ENCODE measurements at places on chromosomes 3 and 15.
A peak's percentile ranks its signal among the peaks of the same experiment; 100 is the strongest.

DNA sequence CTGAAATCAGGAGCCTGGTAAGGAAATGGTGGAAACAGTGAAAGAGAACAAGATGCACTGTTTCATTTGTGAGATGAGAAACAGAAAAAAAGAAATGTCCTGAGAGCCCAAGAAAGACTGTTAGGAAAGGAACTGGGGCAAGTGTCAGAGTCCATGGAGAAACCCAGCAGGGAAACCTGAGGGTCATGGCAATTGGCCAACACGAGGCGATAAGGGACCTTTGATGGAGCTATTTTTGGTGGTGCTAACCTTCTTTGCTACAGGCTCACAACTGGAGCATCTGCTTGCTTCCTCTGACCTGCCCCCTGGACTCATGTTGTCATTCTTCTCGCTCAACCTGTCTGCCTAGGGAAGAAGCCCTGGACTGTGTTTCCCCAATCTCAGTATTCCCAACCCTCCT is 4.2 kb upstream of the TMEM41A start:
- no peak for DNase-seq

DNA sequence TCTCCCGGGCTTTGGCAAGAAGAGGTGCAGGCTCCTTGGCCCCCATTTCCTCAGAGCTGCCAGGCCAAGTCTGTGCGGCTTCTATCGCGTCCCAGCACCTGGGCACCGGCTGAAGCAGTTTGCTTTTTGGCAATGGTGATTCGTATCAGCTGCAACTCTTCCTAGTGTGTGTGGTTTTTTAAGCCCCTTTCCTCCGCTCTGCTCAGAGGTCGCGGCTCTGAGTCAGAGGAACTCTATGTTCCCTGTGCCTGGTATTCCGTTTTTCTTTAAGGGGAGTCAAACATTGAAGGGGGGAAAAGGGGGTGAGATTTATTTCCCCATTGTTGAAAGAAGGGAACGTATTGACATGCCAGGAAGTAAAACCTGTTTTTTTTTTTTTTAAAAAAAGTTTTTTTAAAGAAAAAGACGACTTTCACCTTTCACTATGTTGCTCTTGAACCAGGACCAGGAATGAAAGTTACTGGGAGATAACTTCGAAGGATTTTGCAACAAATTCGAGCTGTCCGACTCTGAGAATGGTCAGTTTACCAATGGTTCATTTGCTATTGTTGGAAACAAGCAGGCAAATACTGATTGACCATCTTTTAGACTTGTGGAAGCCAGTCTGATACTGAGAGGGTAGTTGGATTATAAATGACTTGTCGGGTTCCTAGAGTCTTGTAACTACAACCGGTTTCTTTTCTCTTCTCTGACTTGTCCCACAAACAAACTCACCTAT is 1.1 kb downstream of the ARMC8 start:
- peak; percentile 81 for DNase-seq

DNA sequence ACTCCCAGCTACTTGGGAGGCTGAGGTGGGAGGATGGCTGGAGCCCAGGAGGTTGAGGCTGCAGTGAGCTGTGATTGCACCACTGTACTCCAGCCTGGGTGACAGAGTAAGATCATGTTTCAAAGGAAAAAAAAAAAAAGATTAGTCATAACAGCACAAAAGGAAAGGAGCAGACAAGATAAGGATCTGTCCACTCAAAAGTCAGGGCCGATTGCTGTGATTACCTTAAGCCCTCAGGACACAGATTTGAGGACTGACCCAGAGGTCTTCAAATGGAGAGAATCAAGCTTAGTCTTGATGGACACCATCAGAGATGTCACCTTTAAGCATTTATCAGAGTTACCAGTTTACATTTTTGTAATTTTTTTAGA is 23.9 kb upstream of the HEG1 start:
- DNase-seq, result peak; percentile 67

GRCh38 chr3:30440880-30441279 is 165.5 kb upstream of the TGFBR2 start:
- no peak for DNase-seq

- peak; percentile 69 for DNase-seq
Observed at GRCh38 chr3:125960456-125961288, 8.3 kb upstream of the ROPN1B start.

GRCh38 chr3:154428286-154429206 is 1.4 kb downstream of the GPR149 start:
- peak; percentile 49 for DNase-seq

DNA sequence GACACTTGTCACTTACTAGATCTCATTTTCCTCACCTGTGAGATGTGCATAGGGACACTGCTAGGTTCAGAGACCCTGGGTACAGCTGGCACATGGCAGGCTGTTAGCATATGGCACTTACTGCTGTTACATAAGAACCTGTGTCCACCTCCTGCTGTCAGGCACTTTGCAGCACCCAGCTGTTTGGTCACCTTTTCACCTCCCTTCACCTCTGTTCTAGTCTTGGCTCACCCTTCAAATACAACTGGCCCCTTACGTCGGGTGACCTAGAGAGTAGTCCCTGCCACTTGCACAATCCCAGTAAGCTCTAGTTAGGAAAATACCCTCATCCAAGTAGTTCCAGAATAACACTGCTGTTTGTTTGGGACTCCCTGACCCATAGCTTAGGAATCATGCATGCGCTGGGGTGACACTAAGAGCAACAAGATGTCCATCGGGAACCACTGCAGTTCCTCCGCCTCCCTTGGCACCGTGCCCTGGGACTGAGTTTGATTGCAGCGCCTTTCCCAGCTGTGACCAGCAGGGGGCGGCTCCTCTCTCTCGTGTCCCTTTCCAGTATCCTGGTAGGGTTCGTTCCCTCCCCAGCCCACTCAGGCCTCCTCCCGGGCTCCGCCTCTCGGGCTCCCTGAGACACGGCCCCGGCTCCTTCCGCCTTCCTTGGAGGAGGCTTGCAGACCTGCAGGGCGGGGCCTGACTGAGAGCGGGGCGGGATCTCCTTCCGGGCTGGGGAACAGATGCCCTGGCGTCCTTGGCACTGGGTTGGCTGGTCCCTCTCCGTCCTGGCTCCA is 78.6 kb downstream of the ABHD5 start:
- DNase-seq, result peak; percentile 99

DNA sequence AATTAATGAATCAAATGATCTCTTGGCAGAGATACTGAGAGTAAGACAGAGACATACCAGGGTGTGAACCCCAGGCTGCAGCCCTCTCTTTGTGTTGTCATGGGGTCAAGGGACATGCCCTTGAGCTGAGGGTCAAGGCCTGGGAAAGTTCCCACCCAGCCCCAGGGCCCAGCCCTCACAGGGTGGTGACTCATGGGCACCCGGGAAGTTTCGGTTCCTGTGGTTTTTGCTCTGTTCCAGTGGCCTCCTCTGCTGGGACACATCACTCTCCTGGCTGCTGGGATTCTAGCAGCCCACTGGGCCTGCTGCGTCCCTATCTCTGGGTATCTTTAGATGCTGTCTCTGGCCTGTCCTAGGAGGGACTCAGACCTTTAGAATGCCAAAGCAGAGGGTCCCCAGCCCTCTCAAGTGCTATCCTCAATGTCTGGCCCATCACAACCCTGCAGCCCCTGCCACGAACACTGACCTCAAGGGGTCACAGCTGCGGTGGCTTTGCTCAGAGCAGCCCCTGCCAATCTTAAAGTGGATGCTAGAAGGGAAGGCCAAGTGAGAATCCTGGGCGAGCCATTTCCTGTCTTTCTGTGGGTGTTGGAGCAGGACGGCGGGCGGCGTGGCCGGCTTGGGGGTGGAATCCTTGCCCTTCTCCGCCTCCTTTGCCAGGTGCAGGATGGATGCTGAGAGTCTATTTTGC is 148.4 kb upstream of the TLE3 start:
- peak; percentile 94 for DNase-seq

DNA sequence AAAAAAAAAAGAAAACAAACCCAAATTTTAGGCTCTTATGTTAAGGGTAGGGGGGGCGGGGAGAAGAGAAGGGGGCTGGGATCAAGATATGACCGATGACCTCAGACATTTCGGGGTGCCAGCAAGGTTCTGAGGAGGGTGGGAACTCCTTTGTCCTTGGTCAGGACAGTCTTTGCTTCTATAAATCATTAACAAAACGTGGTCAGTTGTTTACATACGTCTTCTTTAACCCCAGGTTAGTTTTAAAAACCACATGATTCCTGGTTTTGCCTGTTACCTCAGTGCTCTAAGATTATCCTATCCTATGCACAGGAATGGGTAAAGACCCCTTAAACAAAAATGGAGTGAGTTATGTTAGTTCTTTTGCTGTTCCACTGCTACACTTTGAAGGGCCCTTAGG is 285.5 kb downstream of the GABRG3 start:
- DNase-seq, result no peak

DNA sequence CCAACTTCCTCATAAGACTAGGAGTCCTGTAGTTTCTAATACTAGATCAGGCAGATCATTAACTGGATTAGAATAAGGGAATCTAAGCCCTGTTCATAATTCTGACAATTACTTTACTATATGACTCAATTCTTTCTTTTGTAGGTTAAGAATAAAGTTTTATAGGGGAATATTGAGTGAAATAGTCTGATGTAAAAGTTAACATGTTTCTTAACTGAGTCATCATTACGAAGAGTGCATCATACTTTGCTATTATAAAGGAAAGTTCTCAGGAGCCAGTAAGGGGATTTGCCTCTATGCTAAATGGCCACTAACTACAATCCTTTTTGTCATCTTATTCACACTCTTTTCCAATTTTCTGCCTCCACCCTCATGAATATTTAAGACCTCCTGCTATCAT is 63.1 kb downstream of the POLQ start:
- DNase-seq, result peak; percentile 73

- DNase-seq, result no peak
Observed at GRCh38 chr15:89199746-89200145, 21.6 kb downstream of the RLBP1 start.

- no peak for DNase-seq
Observed at GRCh38 chr15:70320482-70320881, 222.8 kb upstream of the TLE3 start.

DNA sequence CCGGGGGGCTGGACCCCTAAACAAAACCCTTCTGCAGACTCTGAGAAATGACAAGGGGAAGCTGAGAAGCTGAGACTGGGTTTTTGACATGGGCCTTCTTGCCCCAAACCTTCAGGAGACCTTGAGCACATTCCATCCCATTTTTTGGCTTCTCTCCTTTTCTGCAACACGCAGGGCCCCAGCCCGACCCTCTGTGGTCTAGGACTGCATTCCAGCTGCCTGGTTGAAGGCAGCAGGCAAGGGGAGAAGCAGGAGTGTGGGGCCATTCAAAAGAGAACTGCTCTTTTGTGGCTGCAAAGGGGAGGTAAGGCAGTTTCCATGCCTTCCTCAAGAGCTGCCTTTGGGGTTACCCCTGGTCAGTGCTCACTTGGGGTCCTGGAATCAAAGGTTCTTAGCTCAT is 263.0 kb downstream of the TLE3 start:
- DNase-seq, result no peak

- peak; percentile 17 for DNase-seq
Observed at GRCh38 chr3:4247391-4247790, 55.8 kb upstream of the SETMAR start.

GRCh38 chr15:51939216-51939615 is 32.4 kb downstream of the LEO1 start:
- no peak for DNase-seq

- peak; percentile 91 for DNase-seq
Observed at GRCh38 chr3:127217596-127218453, 24.9 kb downstream of the PRR23E start.

GRCh38 chr15:42921342-42921731 is 759 bp upstream of the TTBK2 start:
- DNase-seq, result no peak

- DNase-seq, result no peak
Observed at GRCh38 chr3:135216659-135217058, 421.6 kb downstream of the EPHB1 start.

DNA sequence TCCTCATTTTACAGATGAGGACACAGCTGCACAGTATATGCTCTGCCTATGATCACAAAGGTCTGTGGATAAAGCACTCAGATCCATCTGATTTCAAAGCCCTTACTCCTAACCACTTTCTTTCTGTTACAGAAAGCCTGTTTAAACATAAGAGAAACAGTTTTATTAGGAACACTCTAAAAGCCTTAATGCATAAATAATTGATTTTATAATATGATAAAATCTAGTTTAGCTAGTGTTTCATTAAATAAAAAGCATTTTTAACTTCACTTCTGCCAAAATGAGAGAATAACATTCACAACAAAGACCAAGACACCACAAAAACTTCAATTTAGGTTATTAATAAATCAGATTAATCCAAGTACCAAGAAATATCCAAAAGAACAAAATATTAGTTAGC is 21.4 kb downstream of the SNX4 start:
- DNase-seq, result no peak

DNA sequence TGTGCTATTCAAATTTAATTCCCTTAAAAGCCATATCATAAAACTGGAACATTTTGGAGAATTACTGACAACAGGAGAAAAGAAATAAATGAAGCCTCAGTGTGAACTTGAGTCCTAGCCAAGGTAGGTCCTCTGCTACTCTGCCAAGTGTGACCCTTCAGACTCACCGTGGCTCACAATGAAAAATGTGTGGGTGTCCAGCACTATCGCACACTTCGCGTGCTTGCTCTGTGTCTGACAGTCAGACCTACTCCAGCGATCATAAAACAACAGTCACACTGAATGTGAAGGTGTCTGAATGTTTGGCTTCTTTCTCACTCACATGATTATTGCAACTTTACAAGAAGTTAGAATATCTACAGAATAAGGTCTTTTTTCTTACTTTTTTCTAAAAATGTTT is 65.8 kb upstream of the TRA2B start:
- DNase-seq, result no peak

DNA sequence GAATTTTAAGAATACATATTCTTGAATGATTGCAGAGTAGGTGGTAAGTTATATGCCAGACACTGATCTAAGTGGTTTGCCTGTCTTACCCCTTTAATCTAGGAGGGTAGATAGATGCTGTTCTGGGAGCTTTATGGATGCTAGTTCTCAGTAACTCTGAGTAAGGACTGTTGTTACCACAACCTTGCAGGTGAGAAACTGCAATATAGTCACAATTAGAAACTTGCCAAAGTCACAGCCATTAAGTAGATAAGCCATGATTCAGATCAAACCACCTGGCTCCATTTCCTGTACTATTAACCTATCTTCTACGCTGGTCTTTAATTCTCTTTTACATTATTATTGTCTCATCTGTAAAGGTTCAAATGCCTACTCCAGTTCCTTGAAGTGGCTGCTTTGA is 46.8 kb downstream of the UBE2E2 start:
- no peak for DNase-seq

DNA sequence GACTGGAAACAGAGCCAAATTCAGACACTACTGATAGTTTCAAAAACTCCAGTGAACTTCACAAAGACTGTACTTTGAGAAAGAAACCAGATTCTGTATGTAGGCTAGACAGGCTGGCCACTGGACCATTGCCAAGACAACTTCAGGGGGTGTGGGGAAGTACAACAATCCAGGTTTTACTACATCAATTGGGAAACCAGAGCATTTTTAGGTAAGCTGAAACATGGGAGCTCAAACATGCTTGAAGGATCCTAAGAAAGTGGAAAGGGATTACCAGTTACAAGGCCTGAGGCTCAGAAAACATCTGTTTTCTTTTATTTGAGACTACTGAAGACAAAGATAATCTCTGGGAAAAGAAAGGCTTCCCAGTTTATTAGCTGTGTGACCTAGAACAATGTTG is 26.9 kb upstream of the ZNF280D start:
- DNase-seq, result no peak

GRCh38 chr3:52721002-52721729 is 15.3 kb downstream of the SPCS1 start:
- DNase-seq, result no peak

Measured in osteoblast (primary cell).